MG63 (cell line): ENCODE measurements at places on chromosomes 2 and 18. TPM values are rescaled to one million over a fixed set of nuclear protein-coding genes. Genes with fewer than 3 reads are reported as not detected.

Gene RAD51AP2
- not detected in 2 replicates for total RNA-seq

Gene GATA6
- 34.0 and 42.3 TPM in 2 replicates for total RNA-seq

Gene OBSL1
- total RNA-seq = 37.6 and 49.9 TPM in 2 replicates

Gene CD8A
- total RNA-seq = not detected in 2 replicates
